ENCODE measurements at places on chromosomes 16 and 17. TPM values are rescaled to one million over a fixed set of nuclear protein-coding genes. Genes with fewer than 3 reads are reported as not detected.

Gene PITPNM3
- total RNA-seq, result 1.1 TPM

Gene XYLT1
- 17.0 TPM for total RNA-seq

Gene GDPD1
- 0.71 TPM for total RNA-seq

Gene TMEM231
- total RNA-seq, result 4.0 TPM

Gene PRDM7
- total RNA-seq, result not detected

Gene LDHD
- total RNA-seq, result not detected

Gene TMC6
- total RNA-seq, result 896 TPM

Gene SDR42E2
- 0.18 TPM for total RNA-seq

Gene IRF8
- 248 TPM for total RNA-seq

Gene LGALS9B
- total RNA-seq, result not detected

GRCh38 chr17:7916808-7917207, 719 bp upstream of the RNF227 start:
- no peaks in the 10 kb centered on the region for H3K27me3 ChIP-seq
- peak overlapping the region; percentile 76 for H3K27ac ChIP-seq
- peaks cover 4% of the 10 kb centered on the region for H3K36me3 ChIP-seq
- peaks cover 26% of the 10 kb centered on the region for H3K4me1 ChIP-seq
- no peak for DNase-seq

- no peak overlapping the region for H3K27ac ChIP-seq
- no peaks in the 10 kb centered on the region for H3K27me3 ChIP-seq
- H3K36me3 ChIP-seq, result no peaks in the 10 kb centered on the region
- H3K4me1 ChIP-seq, result no peaks in the 10 kb centered on the region
Observed at GRCh38 chr16:19771796-19772195, 53.7 kb downstream of the IQCK start.

GRCh38 chr16:721765-722540, 1.0 kb downstream of the ANTKMT start:
- peaks cover 16% of the 10 kb centered on the region for H3K4me1 ChIP-seq
- H3K36me3 ChIP-seq, result peaks cover 3% of the 10 kb centered on the region
- H3K4me3 ChIP-seq, result peak overlapping the region; percentile 60
- H3K27me3 ChIP-seq, result no peaks in the 10 kb centered on the region
- DNase-seq, result no peak

DNA sequence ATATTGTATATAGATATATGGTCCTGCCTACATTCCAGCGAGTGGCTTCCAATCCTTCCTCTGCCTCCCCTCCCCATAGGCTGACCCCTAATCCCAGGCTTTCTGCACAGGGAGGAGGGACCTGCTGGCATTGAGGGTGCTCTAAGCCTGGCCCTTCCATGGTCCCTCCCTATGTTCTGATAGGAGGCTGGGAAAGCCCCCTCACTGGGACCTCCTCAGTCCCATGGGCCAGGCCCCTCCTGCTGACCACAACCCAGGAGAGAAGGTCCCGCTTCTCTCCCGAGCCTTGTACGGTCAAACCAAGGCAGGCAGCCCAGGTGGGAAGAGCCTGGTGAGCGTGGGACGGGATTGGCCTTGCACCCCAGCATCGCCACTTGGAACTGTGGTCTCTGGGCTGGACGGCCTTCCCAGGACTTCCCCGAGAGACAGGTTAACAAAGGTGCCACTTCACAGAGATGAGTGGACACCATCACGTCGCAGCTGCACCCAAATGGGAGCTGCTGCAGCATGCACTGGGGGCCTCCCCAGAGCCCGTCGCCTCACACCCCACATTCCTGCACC, 859 bp downstream of the ALDH3A1 start:
- no peak overlapping the region for H3K27ac ChIP-seq
- H3K4me1 ChIP-seq, result peaks cover 8% of the 10 kb centered on the region
- no peaks in the 10 kb centered on the region for H3K36me3 ChIP-seq
- DNase-seq, result no peak

- no peak overlapping the region for H3K27ac ChIP-seq
- no peaks in the 10 kb centered on the region for H3K4me1 ChIP-seq
- H3K27me3 ChIP-seq, result no peaks in the 10 kb centered on the region
- H3K4me3 ChIP-seq, result no peak overlapping the region
- peaks cover 2% of the 10 kb centered on the region for H3K36me3 ChIP-seq
- no peak for DNase-seq
Observed at GRCh38 chr16:72380283-72380682, 208.3 kb upstream of the PMFBP1 start.

DNA sequence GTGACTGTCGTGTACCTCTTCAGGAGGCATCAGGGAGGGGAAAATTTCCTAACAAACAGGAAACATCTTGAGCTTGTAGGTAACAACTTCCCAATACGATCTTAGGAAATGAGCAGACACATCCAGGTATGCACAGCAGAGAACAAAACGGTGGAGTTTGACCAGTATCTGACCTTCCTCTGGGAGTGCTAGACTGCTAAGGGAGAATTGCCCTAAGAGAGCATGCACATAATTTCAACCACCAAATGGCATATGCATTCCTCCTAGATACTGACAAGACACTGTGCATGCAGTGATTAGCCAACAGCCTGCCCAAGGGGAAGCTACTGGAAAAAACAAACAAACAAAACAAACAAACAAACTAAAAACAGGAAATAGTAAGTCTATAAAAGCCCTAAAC, 120.6 kb upstream of the RBBP6 start:
- H3K36me3 ChIP-seq, result no peaks in the 10 kb centered on the region
- no peak overlapping the region for H3K27ac ChIP-seq
- DNase-seq, result no peak
- peaks cover 17% of the 10 kb centered on the region for H3K4me1 ChIP-seq
- no peak overlapping the region for H3K4me3 ChIP-seq

GRCh38 chr17:76645481-76645880, 1.9 kb upstream of the ST6GALNAC1 start:
- no peaks in the 10 kb centered on the region for H3K4me1 ChIP-seq
- no peak overlapping the region for H3K4me3 ChIP-seq
- no peaks in the 10 kb centered on the region for H3K36me3 ChIP-seq
- DNase-seq, result no peak
- H3K27me3 ChIP-seq, result peaks cover 24% of the 10 kb centered on the region
- H3K27ac ChIP-seq, result no peak overlapping the region

- H3K4me3 ChIP-seq, result peak overlapping the region; percentile 94
- peak overlapping the region; percentile 83 for H3K27ac ChIP-seq
- DNase-seq, result no peak
- peaks cover 16% of the 10 kb centered on the region for H3K36me3 ChIP-seq
- H3K27me3 ChIP-seq, result no peaks in the 10 kb centered on the region
Observed at GRCh38 chr17:56912105-56912999, 1.5 kb downstream of the TRIM25 start.

- no peak for DNase-seq
- H3K4me1 ChIP-seq, result peaks cover 29% of the 10 kb centered on the region
- H3K27me3 ChIP-seq, result no peaks in the 10 kb centered on the region
- no peak overlapping the region for H3K27ac ChIP-seq
Observed at GRCh38 chr16:645852-646678, 3.1 kb upstream of the WDR90 start.

GRCh38 chr17:4728124-4728523, 3.1 kb upstream of the MED11 start:
- H3K4me3 ChIP-seq, result no peak overlapping the region
- no peaks in the 10 kb centered on the region for H3K27me3 ChIP-seq
- peaks cover 30% of the 10 kb centered on the region for H3K4me1 ChIP-seq

DNA sequence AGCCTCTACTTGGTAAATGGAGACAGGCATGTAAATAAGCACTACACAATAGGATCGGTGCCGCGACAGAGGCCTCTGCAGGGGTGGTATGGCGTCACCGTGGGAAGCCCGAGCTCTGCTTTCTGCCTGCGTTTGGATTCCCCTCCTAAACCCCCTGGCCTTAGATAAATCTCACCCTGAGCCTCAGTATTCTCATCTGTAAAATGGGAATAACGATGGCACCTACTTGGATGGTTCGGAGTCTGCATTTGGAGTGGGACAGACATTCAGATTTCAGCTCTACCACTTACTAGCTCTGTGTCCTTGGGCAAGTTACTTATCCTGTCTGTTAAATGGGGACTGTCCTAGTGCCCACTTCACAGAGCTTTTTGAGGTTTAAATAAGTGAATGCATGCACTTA, 42.8 kb upstream of the TNRC6A start:
- no peak overlapping the region for H3K4me3 ChIP-seq
- H3K4me1 ChIP-seq, result no peaks in the 10 kb centered on the region
- H3K36me3 ChIP-seq, result no peaks in the 10 kb centered on the region
- no peak for DNase-seq
- peaks cover 5% of the 10 kb centered on the region for H3K27me3 ChIP-seq

DNA sequence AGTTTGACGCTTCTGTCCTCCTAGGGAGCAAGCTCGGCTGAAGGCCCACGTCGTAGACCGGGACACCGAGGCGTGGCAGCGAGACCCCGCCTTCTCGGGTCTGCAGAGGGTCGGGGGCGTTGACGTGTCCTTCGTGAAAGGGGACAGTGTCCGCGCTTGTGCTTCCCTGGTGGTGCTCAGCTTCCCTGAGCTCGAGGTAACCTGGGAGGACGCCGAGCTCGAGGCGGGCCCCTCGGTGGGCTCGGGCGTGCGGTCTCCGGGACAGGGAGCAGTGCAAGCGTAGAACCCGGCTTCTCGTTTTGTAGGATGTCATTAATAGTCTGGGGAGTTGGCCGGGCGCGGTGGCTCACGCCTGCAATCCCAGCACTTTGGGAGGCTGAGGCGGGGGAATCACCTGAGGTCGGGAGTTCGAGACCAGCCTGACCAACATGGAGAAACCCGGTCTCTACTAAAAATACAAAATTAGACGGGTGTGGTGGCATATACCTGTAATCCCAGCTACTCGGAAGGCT, 715 bp downstream of the ENDOV start:
- peaks cover 16% of the 10 kb centered on the region for H3K27me3 ChIP-seq
- no peak for DNase-seq
- H3K4me1 ChIP-seq, result peaks cover 26% of the 10 kb centered on the region
- H3K36me3 ChIP-seq, result peaks cover 34% of the 10 kb centered on the region
- H3K4me3 ChIP-seq, result peak overlapping the region; percentile 89

- no peak overlapping the region for H3K4me3 ChIP-seq
- no peak for DNase-seq
- H3K36me3 ChIP-seq, result no peaks in the 10 kb centered on the region
Observed at GRCh38 chr16:70681382-70682238, 4.2 kb downstream of the MTSS2 start.

- H3K27me3 ChIP-seq, result peaks cover 6% of the 10 kb centered on the region
- no peak for DNase-seq
- no peak overlapping the region for H3K27ac ChIP-seq
- no peak overlapping the region for H3K4me3 ChIP-seq
Observed at GRCh38 chr17:56540836-56541235, 52.7 kb upstream of the NOG start.

- H3K4me3 ChIP-seq, result no peak overlapping the region
- H3K4me1 ChIP-seq, result no peaks in the 10 kb centered on the region
- peaks cover 28% of the 10 kb centered on the region for H3K27me3 ChIP-seq
- H3K36me3 ChIP-seq, result no peaks in the 10 kb centered on the region
Observed at GRCh38 chr17:40841246-40841645, 18.8 kb upstream of the KRT10 start.

- H3K36me3 ChIP-seq, result peaks cover 21% of the 10 kb centered on the region
- DNase-seq, result no peak
- H3K4me1 ChIP-seq, result peaks cover 17% of the 10 kb centered on the region
- no peaks in the 10 kb centered on the region for H3K27me3 ChIP-seq
- H3K27ac ChIP-seq, result no peak overlapping the region
- no peak overlapping the region for H3K4me3 ChIP-seq
Observed at GRCh38 chr16:47310792-47311211, 150.1 kb downstream of the ITFG1 start.

GRCh38 chr17:77568540-77568939, 390.0 kb upstream of the TNRC6C start:
- no peak overlapping the region for H3K27ac ChIP-seq
- H3K4me3 ChIP-seq, result no peak overlapping the region
- DNase-seq, result no peak
- H3K27me3 ChIP-seq, result peaks cover 42% of the 10 kb centered on the region
- H3K36me3 ChIP-seq, result no peaks in the 10 kb centered on the region

GRCh38 chr17:8489841-8490240, 54.2 kb downstream of the NDEL1 start:
- DNase-seq, result no peak
- H3K4me1 ChIP-seq, result no peaks in the 10 kb centered on the region
- H3K36me3 ChIP-seq, result peaks cover 23% of the 10 kb centered on the region
- H3K27me3 ChIP-seq, result no peaks in the 10 kb centered on the region

DNA sequence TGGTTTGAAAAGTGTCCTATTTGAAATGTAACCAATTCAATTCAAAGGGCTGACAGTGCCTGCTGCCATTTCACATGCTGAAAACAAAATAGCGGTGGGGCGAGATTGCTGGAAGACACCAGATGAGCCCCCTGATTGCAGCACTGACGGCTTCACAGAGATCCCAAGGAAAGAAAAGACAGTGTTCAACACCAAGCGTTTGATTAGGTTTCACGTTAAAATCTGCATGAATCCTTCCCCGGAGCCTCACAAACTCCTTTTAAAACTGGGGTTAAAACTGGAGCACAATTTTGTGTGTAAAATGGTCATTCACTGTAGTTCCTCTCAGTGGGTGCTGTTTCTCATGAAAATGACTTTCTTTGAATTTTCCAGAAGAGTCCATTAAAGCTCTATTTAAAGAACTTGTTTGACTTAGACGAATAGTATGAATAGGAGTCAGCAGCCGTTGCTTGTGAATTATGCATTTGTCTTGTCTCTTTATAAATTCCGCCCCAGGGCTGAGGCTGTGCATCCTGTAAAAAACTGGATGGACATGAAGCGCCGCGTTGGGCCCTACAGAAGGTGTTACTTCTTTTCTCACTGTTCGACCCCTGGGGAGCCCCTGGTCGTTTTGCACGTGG, 8.8 kb downstream of the MLYCD start:
- peaks cover 67% of the 10 kb centered on the region for H3K36me3 ChIP-seq
- DNase-seq, result no peak
- no peaks in the 10 kb centered on the region for H3K27me3 ChIP-seq
- H3K4me1 ChIP-seq, result peaks cover 1% of the 10 kb centered on the region
- H3K4me3 ChIP-seq, result no peak overlapping the region
- H3K27ac ChIP-seq, result no peak overlapping the region

DNA sequence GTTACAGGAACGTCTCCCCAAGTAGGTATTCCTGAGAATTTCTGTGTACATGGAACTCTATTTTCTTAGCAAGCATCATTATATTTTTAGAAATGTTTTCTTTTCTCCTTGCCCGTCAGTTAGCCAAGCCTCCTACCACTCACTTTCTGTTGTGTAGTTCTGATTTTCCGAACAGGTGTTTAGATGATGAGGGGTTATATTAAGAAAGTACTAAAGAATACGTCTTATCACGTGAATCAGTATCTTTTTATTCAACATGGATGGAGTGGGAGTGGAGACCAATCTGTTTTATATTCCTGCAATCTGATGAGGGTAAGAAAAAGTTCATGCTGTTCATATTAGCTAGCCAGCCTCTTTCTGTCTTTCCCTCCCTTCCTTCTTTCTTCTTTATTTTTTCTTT, 29.4 kb downstream of the MSI2 start:
- peak overlapping the region; percentile 79 for H3K4me3 ChIP-seq
- H3K36me3 ChIP-seq, result peaks cover 26% of the 10 kb centered on the region
- no peak for DNase-seq
- H3K27me3 ChIP-seq, result no peaks in the 10 kb centered on the region

DNA sequence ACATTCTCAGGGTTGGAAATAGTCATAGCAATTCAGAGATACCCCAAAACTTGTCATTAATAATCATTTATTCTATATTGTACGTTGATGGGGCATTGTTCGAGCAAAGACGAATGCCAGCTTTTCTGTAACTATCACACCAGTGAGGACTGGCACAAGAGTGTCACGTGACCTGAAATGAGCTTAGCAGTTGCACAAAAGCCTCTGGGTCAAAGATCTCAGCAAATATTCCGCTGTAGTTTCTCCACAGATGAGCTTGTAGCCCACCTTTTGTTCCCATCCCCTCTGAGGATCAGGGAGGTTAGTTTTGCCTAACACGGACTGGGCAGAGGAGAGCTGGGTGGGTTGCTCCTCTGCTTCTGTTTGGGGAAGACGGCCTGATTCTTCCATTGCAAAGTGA, 18.2 kb downstream of the IRX3 start:
- no peak overlapping the region for H3K4me3 ChIP-seq
- no peaks in the 10 kb centered on the region for H3K36me3 ChIP-seq
- H3K27ac ChIP-seq, result no peak overlapping the region
